AG20443 (cell line): ENCODE measurements at places on chromosomes 11 and 22.
A peak's percentile ranks its signal among the peaks of the same experiment; 100 is the strongest.

DNA sequence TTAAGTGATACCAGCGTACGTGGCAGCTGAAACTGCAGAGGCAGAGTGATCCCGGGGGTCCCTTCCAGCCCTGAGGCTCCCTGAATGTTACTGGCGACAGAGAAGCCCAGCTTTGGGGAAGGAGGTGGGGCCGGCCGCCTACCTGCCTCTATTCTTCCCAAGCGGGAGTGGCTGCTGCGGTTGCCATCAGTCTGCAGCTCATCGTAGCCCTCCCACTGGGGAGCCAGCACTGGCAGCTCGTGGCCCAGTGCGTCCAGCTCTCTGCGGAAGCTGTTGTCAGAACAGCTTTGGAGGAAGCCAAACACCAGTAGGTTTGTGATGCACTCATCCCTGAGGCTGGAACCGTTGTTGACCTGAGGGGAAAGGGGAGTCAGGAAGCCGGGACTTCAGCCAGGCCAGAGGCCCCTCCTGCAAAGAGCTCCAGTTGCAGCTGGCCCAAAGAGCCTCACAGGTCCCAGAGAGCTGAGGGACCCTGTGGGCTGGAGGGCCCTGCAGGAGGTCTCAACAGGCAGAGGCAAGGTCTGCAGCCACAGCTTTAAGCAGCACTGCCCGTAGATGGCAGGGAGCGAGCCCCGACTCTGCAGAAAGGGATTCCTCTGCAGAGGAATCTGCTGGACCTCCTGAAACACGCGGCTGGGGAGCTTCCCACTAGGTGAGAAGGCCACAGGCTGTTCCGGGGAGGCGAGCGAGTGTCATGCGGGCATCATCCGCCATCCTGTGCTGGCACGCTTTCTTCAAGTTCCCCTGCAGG, 30.4 kb downstream of the BID start:
- no peak for DNase-seq

GRCh38 chr11:95432714-95433503, 201.9 kb upstream of the SESN3 start:
- no peak for DNase-seq

- peak; percentile 91 for DNase-seq
These were observed 38.3 kb upstream of the CREB3L1 start for GRCh38 chr11:46238967-46239800.

GRCh38 chr11:44133335-44133946, 38.0 kb downstream of the EXT2 start:
- DNase-seq = peak; percentile 63

GRCh38 chr11:102874852-102875251, at the start of gene MMP12:
Gene MMP12 (minus strand): TSS chr11:102874982. CDS start chr11:102874937, 45 bp downstream.
- no peak for DNase-seq
